SIG-M5 (cell line): ENCODE measurements at places on chromosomes 1 and 21.

DNA sequence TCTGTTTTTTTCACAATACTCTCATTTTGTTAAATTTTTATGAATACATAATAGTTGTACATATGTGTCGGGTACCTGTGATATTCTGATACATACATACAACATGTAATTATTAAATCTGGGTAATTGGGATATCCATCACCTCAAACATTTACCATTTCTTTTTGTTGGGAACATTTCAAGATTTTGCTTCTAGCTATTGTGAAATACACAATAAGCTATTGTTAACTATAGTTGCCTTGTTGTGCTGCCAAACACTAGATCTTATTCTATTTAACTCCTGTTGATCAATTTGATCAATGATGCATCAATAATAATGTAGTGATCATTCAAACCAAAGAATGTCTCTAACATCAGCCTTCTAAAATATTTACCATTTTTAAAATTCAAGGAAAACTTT, 234.6 kb upstream of the NR5A2 start:
- no peak for DNase-seq

GRCh38 chr1:26853156-26853555, 9.8 kb upstream of the SFN start:
- DNase-seq, result no peak

- no peak for DNase-seq
These were observed 121.0 kb upstream of the TSPAN2 start for GRCh38 chr1:115210302-115210711.

GRCh38 chr1:155001425-155001674, 1.3 kb upstream of the ZBTB7B start:
- no peak for DNase-seq

DNA sequence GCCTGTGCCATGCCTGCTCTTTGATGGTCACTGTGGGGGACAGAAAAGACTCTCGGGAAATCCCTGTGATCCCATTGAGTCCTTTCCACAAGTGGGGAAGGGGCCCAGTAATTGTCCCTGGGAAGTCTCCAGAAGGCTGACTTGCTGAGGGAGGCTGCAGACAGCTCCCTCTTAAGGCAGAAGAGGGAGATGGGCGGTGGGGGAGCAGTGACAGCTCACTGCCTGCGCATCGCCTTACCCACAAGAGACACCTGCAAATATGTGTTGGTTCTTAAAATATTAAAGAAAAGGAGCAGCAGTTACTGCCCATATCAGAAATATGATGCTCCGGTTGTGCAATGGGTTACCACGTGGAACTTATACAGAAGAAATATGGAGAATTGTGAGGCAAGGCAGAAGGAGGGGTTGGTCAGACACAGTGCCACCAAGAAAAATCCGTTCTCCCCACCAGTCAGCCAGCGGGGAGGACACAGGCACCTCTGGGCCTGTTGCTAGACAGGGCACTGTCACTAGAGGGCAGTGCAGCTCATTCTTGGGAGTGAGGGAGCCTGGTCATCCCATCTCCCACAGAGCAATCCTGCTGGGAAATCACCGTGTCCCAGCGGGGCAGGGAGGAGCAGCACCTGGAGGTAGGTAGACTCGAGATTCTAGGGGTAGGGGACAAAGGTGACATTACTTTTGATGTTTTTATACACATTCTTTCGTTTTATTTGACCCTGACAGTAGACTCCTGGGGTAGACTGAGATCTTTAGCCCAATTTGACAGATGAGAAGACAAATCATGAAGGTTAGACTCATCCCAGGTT, 6.9 kb upstream of the CAMK1G start:
- no peak for DNase-seq

- DNase-seq, result no peak
These were observed at the start of gene THEM5 for GRCh38 chr1:151853411-151853943. Gene THEM5 (minus strand): TSS chr1:151853712. CDS start chr1:151853565, 147 bp downstream.

DNA sequence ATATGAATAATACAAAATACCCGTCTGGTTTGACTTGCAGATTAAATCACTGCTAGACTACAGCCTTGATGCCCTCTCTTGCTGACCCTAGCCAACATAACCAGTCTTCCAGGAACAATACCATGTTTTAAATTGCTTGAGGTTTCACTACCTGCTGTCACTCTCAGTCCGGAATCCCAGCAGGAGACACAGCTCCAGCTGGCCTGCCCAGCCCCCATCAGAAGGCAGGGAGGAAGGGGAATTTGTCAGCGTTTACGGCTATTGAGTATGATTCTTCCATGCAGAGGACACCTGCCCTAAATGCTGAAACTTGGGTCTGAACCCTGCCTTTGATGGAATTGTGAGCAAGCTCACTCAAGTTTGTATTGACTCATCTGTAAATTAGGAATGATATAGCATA, 33.0 kb downstream of the ZNF496 start:
- DNase-seq, result no peak

DNA sequence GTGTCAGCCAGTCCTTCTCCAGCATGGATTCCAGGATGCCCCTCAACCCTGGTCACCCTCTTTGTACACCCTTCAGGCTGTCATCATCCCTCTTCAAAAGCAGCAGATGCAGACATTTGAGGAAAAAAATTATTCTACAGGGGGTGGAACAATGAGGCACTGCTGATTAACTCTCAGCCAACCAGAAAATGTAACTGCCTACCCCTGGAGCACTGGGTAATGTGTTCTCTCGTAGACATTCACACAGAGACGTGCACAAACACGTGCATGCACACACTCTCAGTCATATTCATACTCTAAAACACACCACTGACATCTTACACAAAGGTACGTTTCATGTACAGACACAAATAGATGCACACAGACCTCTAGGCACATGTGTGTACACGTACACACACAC, 175.4 kb downstream of the TRABD2B start:
- no peak for DNase-seq

- DNase-seq, result no peak
These were observed 73.5 kb downstream of the ST6GALNAC5 start for GRCh38 chr1:76940571-76941335.

DNA sequence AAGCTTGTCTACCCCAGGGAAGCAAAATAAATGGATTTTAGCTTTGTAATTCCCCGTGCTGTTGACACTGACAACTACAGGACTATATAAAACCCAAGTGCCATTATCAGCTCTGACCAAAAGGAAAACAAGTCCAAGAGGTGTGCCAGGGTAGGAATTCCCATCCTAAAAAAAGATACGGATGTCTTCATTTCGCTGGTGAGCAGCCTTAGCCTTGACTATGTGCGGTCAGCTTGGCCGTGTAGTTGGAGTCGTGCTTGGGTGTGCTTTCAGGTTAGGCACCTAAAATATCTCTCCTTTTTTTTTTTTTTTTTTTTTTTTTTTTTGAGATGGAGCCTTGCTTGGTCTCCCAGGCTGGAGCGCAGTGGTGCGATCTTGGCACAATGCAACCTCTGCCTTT, 28.9 kb upstream of the ACTN2 start:
- DNase-seq, result no peak

DNA sequence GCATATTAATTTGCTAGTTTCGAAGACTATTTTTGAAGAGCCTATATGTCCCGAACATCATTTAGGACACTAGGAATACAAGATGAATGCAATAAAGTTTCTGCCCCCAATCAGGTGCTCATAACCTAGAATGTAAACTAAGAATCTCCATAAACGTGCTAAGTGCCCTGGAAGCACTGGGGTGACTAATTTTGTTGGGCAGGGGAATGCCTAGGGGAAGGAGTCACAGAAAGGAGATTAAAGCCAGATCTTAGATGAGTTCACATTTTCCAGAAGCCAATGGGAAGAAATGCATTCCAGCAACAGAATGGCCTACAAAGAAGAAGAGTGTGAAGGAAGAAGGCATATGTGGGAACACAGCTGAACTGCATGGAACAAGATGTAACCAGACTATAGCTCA, 19.5 kb downstream of the SCYL3 start:
- DNase-seq, result no peak

GRCh38 chr1:81757398-81758020, 43.2 kb upstream of the ADGRL2 start:
- no peak for DNase-seq
